Lung (tissue), 17 donors: ENCODE measurements at places on chromosomes 5 and 9.

DNA sequence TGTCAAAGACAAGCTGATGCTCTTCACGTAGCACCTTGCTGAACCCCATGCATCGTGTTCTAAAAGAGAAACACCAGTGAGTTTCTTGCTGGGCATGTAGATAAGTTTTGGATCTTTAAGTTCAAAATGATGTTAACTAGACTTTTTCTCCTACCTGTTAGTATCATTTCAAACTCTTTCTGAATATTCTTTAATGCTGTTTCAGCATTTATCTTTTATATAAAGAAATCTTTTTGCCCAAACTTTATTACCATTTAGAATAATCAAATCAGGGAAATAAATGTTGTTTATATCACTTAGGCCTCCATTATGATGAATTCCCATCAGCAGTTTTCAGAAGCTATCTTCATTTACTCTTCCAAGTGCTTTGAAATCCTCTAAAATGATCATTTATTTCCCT is 542.8 kb downstream of the CDH10 start:
- no peak for DNase-seq
- H3K4me3 ChIP-seq: no peak overlapping the region
- H3K4me1 ChIP-seq: no peaks in the 10 kb centered on the region
- H3K36me3 ChIP-seq: no peaks in the 10 kb centered on the region
- no peaks in the 10 kb centered on the region for H3K27me3 ChIP-seq

DNA sequence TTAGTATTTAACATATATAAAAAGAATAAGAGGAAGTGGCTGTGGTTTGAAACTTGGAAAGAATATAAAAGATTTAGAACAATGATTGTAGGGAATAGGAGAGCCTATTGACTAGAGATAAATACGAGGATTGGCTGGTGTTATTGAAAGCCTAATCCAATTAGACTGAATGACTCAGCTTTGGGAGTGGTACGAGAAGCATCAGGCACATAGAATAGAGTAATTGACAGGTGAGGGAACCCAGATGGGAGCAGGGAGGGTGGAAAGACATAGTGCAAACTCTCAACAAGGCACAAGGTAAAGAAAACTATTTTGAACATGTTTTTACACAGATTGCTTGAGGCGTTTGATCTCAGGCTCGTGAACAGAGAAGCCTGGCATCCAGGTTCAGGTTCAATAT is 338.9 kb upstream of the KLF9 start:
- no peak overlapping the region for H3K4me3 ChIP-seq
- H3K27me3 ChIP-seq: no peaks in the 10 kb centered on the region
- no peaks in the 10 kb centered on the region for H3K4me1 ChIP-seq
- no peak for DNase-seq
- no peaks in the 10 kb centered on the region for H3K36me3 ChIP-seq
- no peak overlapping the region for H3K27ac ChIP-seq

- H3K27ac ChIP-seq: no peak overlapping the region
- no peaks in the 10 kb centered on the region for H3K36me3 ChIP-seq
- DNase-seq: no peak
- no peak overlapping the region for H3K4me3 ChIP-seq
These were observed 213.0 kb downstream of the SPOCK1 start for GRCh38 chr5:137286025-137286610.

GRCh38 chr9:126514037-126514821 is 99.5 kb upstream of the LMX1B start:
- H3K4me1 ChIP-seq: peaks cover 4% of the 10 kb centered on the region
- H3K36me3 ChIP-seq: no peaks in the 10 kb centered on the region
- no peaks in the 10 kb centered on the region for H3K27me3 ChIP-seq
- no peak overlapping the region for H3K27ac ChIP-seq
- DNase-seq: peak; percentile 64

DNA sequence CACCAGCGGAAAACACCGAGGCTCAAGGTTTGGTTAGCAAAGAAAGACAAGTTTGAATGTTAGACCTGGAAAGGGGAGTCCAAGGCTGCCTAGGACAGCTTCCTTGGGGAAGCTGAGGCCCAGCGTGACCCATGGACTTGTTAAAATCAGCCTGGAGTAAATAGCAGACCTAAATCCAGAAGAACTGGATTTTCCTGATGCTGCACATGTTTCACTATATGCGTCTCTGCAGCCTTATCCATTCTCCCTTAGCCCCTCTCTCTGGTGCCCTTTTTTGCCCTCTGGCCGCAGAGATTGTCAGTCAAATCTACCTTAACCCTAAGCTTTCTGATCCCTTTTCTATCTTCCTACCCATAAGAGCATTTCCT is 119.9 kb downstream of the NTRK2 start:
- H3K4me1 ChIP-seq: no peaks in the 10 kb centered on the region
- H3K4me3 ChIP-seq: no peak overlapping the region
- no peaks in the 10 kb centered on the region for H3K27me3 ChIP-seq
- no peaks in the 10 kb centered on the region for H3K36me3 ChIP-seq

DNA sequence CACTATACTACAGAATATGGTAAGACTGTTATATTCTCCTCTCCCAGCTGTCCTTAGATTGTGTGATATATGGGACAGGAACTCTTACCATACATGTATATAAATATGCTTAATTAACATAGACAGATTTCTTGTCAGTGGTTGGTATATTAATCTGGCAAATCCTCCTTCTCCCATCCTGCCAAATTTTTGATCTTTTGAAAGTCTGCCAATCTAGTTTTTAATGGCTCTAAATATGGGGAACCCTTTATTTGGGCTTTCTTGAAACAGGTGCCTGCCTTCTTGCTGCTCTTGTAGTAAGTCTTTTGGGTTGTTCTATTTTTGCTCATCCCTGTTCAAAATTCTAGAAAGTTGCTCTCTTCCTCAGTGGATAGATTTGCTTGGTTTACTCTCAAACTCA is 63.5 kb downstream of the SPATA31D1 start:
- no peak overlapping the region for H3K27ac ChIP-seq
- H3K27me3 ChIP-seq: no peaks in the 10 kb centered on the region
- no peaks in the 10 kb centered on the region for H3K36me3 ChIP-seq
- no peak overlapping the region for H3K4me3 ChIP-seq

- no peaks in the 10 kb centered on the region for H3K27me3 ChIP-seq
- no peaks in the 10 kb centered on the region for H3K4me1 ChIP-seq
- DNase-seq: no peak
- peaks cover 2% of the 10 kb centered on the region for H3K36me3 ChIP-seq
- no peak overlapping the region for H3K27ac ChIP-seq
These were observed 75.4 kb downstream of the SLF1 start for GRCh38 chr5:94693845-94694370.

DNA sequence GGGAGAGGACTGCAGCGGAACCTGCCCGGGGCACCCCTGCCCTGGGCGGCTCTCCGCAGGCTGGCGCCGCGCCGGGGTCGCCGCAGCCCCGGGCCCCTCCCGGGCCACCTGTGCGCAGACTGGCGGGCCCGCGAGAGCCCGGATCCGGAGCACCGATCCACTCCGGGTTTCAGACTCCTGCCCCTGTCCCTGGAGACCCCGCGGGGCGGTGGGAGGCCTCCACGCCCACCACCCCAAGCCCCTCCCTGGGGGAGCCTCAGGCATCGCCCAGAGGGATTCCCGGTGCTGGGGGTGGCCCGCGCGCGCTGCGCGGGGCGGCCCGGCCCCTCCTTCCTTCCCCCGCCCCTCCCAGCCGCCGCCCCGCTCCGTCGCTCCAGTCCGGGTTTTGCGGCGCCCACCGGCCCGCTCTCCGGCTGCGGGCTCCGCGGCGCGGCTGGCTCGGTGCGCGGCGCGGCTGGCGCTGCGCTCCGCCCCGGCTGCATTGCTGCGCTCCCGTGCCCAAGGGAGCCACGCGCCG is at the start of gene UNC5A:
TSS of gene UNC5A (plus strand) at position 479 of the 517 bp plus-strand sequence. CDS start 192 bp downstream, outside the sequence.
- H3K36me3 ChIP-seq: no peaks in the 10 kb centered on the region
- peaks cover 9% of the 10 kb centered on the region for H3K4me1 ChIP-seq
- no peak within 1 kb of the TSS for H3K27ac ChIP-seq
- DNase-seq: peak; percentile 72
- H3K27me3 ChIP-seq: peaks cover 22% of the 10 kb centered on the region
- H3K4me3 ChIP-seq: no peak within 1 kb of the TSS

GRCh38 chr9:5670079-5670478 is 41.2 kb downstream of the RIC1 start:
- H3K4me1 ChIP-seq: peaks cover 4% of the 10 kb centered on the region
- H3K4me3 ChIP-seq: no peak overlapping the region
- H3K27me3 ChIP-seq: no peaks in the 10 kb centered on the region
- no peaks in the 10 kb centered on the region for H3K36me3 ChIP-seq
- H3K27ac ChIP-seq: no peak overlapping the region
- peak; percentile 28 for DNase-seq

- no peaks in the 10 kb centered on the region for H3K4me1 ChIP-seq
- H3K4me3 ChIP-seq: no peak overlapping the region
- no peaks in the 10 kb centered on the region for H3K36me3 ChIP-seq
- no peak for DNase-seq
- H3K27me3 ChIP-seq: peaks cover 2% of the 10 kb centered on the region
These were observed 12.2 kb upstream of the OBP2B start for GRCh38 chr9:133221177-133221809.

DNA sequence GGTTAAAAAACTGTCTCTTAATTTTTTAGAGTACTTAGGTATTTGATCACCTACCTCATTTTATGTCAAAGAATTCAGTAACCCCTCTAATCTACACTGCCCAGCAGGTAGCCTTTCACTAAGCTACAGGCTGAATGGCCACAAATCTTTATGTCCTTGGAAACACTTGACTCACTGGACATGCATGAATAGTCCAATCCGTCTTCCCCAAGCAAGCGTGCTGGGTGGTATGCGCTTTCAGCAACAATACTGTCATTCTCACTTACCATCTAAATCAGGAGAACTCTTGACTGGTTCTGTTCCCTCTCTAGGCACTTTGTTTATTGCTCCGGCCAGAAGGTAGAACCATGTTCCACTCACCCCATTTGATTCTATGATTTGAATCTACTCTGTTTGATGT is 73.1 kb downstream of the TRPM3 start:
- H3K4me1 ChIP-seq: no peaks in the 10 kb centered on the region
- H3K27ac ChIP-seq: no peak overlapping the region
- H3K4me3 ChIP-seq: no peak overlapping the region
- H3K36me3 ChIP-seq: no peaks in the 10 kb centered on the region
- no peaks in the 10 kb centered on the region for H3K27me3 ChIP-seq
- DNase-seq: no peak

GRCh38 chr5:121144764-121145163 is 680.7 kb downstream of the PRR16 start:
- H3K27ac ChIP-seq: no peak overlapping the region
- no peak overlapping the region for H3K4me3 ChIP-seq

- no peak overlapping the region for H3K27ac ChIP-seq
- peak; percentile 22 for DNase-seq
- no peaks in the 10 kb centered on the region for H3K27me3 ChIP-seq
- H3K4me3 ChIP-seq: no peak overlapping the region
- H3K36me3 ChIP-seq: no peaks in the 10 kb centered on the region
These were observed 126.7 kb downstream of the SLC25A46 start for GRCh38 chr5:110865400-110866094.

DNA sequence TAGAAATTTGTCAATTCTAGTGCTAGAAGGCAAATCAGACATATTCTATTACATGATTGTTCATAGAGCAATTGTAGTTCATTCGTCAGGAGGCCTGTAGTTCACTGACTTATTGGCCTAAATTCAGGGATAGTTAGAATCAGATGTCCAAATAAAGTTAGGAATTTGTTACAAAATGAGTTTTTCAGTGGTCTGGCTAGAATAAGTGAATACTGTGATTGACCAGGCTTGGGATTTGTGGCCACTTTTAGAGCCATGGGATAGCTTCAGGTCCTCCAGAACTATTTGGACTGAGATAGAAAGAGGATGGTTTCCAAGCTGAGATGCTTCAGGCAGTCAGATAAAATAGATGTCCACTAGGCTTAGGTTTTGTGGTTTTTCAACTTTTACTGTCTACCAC is 199.1 kb upstream of the MPDZ start:
- DNase-seq: no peak
- H3K4me1 ChIP-seq: peaks cover 5% of the 10 kb centered on the region
- no peaks in the 10 kb centered on the region for H3K36me3 ChIP-seq
- no peaks in the 10 kb centered on the region for H3K27me3 ChIP-seq
- no peak overlapping the region for H3K27ac ChIP-seq
- H3K4me3 ChIP-seq: no peak overlapping the region

DNA sequence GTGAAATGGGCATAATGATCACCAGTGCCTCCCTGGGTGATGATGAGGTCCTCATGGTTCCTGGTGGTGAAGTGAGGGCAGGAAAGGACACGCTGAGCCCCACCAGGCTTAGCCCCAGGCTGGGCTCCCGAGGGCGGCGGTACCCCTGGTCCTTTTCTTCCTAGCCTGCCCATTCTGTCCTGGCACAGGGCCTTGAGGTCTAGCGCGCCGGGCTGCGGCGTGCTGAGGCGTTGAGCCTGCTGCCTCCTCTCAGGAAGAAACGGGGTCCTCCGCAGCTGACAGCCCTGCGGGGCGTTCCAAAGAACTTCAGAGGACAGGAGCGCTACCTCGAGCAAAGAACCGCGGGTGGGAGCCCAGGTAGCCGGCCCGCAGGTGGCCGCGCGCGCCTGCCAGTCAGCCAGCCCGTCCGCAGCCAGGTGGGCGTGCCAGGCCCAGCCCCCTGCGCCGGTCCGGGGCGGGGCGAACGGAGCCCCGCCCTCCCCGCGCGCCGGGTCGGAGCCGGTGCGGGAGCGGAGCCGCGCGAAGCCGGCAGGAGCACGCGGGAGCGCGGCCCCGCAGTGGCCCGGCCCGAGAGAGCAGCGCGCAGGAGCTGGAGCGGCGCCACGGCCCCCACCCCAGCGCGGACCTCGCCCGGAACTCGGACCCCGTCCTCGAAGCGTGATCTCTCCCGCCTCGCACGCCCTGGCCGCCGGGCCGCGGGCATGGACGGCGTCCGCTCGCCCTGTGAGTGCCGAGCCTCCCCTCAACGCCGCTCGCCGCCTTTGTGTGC is at the start of gene WNK2:
TSS of gene WNK2 (plus strand) at position 477 of the 769 bp plus-strand sequence. CDS start 791 bp downstream, outside the sequence.
- H3K27me3 ChIP-seq: peaks cover 18% of the 10 kb centered on the region
- no peaks in the 10 kb centered on the region for H3K36me3 ChIP-seq
- DNase-seq: no peak
- peak within 1 kb of the TSS; percentile 41 for H3K4me3 ChIP-seq
- H3K4me1 ChIP-seq: peaks cover 15% of the 10 kb centered on the region

DNA sequence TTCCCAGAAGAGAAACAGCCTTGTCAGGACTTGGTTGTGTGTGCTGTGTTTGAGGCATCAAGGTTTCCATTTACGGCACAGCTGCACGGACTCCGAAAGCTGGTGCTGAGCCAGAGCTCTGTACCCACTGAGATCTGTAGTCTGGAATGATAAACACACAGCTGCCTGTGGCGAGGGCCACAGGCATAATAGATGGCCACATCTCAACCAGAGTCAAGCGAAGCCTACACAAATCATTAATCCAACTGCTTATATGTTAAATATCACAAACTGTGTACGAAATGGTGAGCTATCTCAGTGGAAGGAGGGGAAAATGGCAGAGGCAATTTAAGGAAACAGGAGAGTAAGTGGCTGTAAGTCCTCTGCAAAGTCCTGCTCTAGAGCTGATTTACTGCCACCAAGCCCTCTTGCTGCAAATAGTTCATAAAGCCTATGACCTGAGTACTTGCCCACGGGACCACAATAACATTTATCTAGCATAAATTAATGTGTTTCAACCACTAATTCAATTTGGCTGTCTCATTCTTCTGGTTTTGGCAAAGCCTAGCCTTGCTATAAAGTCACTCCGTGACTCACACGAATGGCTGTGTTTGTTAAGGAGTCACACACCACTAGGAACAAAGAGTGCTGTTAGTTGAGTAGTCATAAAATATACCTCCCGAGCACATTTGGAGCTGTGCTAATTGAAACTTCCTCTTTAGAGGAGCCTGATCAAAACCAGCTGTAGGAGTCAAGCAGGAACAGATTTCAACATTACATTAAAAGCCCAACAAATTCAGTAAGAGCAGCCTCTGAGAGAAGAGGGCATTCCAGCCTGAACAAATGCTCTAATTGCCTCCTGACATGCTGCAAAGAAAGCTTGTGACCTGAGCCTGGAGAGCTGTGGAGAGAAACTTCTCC is 738.6 kb upstream of the ZNF608 start:
- no peaks in the 10 kb centered on the region for H3K27me3 ChIP-seq
- DNase-seq: peak; percentile 75
- no peaks in the 10 kb centered on the region for H3K36me3 ChIP-seq
- peak overlapping the region; percentile 80 for H3K27ac ChIP-seq
- H3K4me3 ChIP-seq: no peak overlapping the region
